AG04449 (cell line): ENCODE measurements at places on chromosomes 1 and 21.
A peak's percentile ranks its signal among the peaks of the same experiment; 100 is the strongest.

- no peak for DNase-seq
Observed at GRCh38 chr1:30868833-30869435, 39.6 kb downstream of the SDC3 start.

GRCh38 chr1:2127187-2128145, 67.1 kb downstream of the FAAP20 start:
- DNase-seq: no peak

DNA sequence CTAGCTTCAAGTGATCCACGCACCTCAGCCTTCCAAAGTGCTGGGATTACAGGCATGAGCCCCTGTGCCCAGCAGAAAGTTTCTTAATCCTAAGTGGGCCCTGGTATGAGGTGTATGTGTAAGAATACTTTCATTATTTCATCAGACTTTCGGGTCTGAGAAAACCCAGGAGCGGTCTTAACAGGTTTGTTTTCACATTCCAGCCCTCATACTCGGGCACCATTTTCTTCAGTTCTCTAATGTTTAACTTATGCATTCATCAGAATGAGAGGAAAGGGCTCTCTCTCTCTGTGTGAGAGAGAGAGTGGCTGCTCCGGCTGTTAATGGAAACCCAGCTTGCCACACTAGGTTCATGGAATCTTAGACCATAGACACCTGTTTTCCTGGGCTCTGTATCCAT, 4.2 kb upstream of the PADI1 start:
- DNase-seq: no peak

DNA sequence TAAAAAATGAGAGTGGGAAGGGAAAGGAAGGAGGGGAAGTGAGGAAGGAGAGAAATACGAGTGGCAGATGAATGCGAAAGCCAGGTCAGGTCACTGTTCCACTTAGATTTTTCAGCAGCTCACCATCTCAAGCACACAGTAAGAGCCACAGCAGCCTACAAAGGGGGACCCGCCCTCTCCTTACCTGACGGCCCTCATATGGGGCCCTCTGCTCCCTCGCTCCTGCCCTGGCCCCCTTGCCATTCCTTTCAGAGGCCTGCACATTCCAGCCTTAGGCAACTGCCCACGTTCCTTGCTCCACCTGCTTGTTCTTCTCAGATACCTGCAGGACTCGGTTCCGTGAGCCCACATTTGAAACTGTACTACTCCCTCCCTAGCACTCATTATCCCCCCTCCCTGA, 22.0 kb downstream of the VPS26C start:
- no peak for DNase-seq

GRCh38 chr1:234745276-234745675, 135.3 kb upstream of the IRF2BP2 start:
- no peak for DNase-seq

DNA sequence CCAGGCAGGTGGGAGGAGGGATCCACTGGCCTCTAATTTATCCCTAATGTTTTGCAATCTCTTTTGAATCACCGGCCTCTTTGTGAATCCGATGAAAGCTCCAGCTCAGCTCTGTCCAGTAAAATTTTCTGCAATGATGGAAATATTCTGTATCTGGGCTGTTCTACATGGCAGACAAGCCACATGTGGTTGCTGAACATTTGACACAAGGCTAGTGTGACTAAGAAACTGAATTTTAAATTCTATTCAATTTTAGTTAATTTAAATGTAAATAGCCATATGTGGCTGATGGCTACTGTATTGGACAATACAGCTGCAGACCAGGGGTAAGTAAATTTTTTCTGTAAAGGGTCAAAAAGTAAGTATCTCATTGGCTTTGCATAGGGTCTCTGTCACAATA, 135.1 kb downstream of the CSMD2 start:
- DNase-seq: no peak

DNA sequence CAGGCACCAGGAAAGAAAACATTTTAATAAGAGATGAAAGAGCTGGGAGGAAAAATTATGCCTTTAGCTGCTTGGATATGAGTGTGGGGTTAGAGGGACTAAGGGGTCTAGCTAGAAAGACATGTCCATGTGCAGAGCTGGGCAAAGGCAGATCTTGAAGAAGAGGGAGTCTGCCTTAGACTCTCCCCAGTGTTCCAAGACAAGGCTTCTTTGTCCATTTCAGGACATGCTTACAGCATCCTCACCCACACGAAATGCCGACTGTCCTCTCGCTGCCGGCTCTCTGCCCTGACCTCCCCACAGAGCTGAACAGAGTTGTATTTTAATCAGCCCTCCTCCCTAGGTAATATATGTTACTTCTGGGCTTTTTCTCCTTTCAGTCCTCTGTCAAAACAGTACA, 100.7 kb upstream of the ATP1B1 start:
- DNase-seq: no peak

DNA sequence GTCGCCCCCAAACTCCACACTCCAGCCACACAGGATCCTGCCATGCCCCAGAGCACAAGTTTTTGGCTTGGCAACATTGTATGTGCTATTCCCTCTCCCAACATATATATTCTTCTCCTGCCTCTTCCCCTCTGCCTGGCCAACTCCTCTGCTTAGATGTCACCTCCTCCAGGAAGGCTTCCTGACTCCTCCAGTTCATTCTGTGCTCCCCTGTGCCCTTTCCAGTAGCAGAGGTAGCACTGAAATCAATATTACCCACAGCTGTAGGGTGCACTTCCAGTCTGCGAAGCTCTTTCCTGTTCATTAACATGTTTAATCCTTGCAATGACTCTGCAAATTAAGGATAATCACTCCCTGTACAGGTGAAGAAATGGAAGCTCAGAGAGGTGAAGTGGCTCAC, 21.2 kb downstream of the ALDH4A1 start:
- DNase-seq: no peak

DNA sequence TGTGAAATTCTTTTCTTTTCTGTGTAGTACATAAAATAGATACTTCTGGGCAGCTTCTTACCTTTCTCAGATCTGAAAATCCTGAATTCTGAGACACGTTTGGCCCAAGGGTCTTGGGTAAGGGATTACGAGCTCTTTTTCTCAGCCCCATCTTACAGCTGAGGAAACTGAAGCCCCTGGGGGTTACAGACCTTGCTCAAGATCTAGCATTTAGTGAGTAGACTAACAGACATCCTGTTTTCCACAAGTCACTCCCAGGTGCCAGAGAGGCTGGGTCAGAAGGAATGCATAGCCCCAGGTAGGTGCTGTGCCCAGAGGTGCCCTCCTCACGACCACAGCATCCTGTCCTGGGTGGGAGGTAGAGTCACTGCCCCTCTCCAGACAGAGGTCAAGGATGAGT, 13.2 kb upstream of the CREG1 start:
- DNase-seq: no peak

GRCh38 chr21:44618504-44618903, 6.6 kb downstream of the KRTAP10-8 start:
- no peak for DNase-seq

- DNase-seq: peak; percentile 49
Observed at GRCh38 chr1:38741341-38741740, 118.2 kb downstream of the RRAGC start.

GRCh38 chr1:5798151-5798730, 194.0 kb downstream of the NPHP4 start:
- DNase-seq: no peak

- no peak for DNase-seq
Observed at GRCh38 chr1:54640863-54641836, at the start of gene MROH7. TSS of gene MROH7 (plus strand) at chr1:54641786. CDS start at chr1:54652927, 11,141 bp downstream.
